ENCODE measurements at places on chromosomes 16 and 17.

DNA sequence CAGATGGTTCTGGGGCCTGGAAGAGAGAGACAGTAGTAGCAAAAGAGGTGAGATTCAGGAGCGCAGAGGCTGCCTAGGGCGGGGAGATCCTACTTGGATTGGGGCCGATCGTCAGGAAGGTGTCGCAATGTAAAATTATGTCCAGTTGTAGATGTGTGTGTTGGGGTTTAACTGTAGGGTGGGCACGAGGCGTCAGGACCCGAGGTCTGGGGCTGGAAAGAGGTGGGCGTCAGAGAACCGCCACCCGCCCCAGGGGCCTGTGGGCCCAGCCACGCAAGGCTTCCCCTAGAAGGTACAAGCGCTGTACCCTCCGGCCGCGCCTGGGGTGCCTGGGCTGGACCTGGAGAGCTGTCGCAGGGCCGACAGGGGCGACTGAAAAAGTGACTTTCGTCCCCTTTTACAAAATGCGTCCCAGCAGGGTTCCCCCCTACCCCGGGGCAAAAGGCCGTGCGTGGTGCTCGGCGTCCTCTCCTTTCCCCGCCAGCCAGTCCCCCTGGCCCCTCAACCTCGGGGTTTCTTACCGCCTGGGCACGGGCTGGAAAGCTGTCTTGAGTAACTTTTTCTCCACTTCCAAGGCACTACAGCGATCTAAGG is 2.8 kb downstream of the IRX3 start:
- DNase-seq: no peak

DNA sequence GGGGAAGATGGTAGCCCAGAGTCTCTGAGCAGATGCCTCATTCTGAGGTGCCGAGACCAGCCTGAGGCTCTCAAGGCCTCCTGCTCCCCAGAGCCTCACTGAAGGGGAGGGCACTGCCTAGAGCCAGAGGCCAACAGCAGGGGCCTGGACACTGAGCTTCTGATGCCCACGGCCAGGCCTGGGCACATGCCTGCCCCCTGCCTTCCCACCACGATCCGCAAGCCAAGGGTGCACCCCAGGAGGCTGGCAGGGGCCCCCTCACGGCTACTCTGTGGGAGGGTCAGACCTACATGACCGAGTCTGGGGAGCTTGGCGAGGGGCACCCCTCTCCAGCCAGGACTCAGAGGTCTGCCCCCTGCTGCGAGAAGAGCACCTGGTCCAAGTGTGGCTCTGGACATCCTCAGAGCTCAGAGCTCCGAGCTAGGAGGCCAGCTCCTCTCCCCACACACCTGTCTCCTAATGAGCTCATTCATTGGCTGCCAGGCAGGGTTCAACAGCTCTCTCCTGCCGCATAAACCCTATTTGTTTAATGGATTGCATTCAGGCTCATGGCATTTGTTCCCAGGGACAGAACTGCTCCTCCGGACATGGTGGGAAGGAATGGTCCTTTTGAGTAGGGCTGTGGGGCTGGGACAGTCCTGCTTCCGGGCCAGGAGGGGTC is 13.9 kb downstream of the OTOP3 start:
- DNase-seq: no peak

DNA sequence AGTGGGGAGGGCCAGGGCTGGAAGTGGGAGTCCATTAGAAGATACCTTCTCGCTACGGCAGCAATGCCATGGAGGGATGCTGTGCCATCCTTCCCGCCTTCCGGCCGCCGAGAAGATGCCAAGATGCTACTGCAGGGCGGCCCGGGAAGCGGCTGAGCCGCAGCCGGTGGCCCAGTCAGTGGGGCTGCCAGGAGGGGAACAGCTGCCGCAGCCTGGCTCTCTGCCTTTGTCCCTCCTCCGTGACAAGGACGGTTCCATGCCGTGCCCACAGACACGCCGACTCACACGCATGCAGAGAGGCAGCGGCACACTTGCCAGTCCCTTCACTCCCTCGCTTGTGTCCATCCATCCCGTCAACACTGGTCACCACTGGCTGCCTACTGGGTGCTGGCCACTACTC is 20.2 kb upstream of the NCBP3 start:
- no peak for DNase-seq

DNA sequence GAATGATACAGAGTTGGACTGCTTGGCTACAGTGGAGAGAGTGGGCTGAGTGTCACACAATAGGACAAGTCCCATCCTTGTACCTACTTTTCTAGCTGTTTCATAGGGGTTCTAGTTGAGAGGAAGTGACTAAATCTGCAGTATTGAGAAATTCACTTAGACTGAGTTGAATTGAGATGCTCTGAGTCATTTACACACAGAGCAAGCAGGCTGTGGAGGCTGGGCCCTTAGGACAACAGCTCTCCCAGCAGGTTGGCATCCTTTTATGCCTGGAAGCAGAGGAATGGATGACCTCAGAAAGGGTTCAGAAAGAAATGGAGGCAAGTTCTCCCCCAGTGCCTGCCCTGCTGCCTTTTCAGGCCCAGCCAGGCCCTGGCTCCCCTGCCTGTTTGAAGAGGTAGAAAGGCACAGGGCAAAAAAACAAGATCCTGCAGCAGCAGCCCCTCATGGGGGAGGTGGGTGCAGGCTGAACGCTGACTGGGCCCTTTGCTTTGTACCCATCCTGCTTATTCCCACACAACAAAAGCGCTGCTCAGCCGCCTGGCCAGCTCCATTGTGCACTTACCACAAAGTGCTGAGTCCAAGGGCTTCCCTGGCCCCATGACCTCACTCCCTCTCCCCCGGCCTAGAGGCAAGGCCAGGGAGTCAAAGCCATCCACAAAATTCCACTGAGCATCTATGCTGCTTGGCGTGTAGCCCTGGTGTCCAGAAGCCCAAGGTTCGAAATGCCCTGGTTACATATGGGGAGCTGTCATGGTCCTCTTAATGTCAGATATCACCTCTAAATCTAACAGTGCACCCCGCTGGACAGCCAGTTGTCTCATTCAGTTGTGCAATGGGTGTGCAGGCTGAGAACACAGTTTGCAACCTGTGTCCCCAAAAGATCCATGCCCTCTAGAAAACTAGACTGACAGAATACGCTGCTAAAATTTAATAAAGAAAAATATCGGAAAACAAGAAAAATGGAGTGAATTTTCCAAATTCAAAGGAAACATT is 5.4 kb upstream of the CRYBA1 start:
- DNase-seq: peak; percentile 96

DNA sequence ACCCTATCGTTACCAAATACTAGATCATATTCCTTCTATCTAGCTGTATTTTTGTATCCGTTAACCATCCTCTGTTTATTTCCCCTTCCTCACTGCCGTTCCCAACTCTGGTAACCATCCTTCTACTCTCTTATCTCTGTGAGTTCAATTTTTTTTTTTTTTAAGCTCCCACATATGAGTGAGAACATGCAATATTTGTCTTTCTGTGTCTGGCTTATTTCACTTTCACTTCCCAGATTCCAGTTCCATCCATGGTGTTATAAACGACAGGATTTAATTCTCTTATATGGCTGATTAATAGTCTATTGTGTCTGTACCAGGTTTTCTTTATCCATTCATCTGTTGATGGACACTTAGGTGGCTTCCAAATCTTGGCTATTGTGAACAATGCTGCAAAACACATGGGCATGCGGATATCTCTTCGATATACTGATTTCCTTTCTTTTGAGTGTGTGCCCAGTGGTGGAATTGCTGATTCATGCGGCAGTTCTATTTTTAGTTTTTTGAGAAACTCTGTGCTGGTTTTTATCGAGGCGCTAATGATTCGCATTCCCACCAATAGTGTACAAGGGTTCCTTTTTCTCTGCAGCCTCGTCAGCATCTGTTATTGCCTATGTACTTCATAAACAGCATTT is 599.6 kb downstream of the TMEM114 start:
- DNase-seq: no peak

- DNase-seq: peak; percentile 60
These were observed 41.8 kb downstream of the IL4R start for GRCh38 chr16:27355610-27356009.

GRCh38 chr17:13599864-13600263 is 1.9 kb downstream of the HS3ST3A1 start:
- no peak for DNase-seq

DNA sequence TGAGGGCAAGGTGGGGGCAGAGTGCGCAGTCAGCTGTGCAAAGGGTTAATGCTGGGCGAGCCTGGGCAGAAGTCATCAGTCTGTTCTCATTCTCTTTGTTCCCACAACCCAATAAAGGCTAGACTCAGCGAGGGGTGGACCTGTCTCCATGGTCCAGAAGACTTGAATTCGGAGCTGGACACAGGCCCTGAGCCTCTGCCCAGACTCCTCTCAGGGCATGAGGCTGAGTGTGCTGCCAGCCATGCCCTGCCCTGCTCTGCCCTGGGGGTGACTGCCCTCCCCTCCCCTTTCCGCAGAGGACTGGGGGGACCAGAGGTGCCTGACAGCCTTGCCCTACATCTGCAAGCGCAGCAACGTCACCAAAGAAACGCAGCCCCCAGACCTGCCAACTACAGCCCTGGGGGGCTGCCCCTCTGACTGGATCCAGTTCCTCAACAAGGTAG is 54.5 kb downstream of the MRC2 start:
- no peak for DNase-seq

DNA sequence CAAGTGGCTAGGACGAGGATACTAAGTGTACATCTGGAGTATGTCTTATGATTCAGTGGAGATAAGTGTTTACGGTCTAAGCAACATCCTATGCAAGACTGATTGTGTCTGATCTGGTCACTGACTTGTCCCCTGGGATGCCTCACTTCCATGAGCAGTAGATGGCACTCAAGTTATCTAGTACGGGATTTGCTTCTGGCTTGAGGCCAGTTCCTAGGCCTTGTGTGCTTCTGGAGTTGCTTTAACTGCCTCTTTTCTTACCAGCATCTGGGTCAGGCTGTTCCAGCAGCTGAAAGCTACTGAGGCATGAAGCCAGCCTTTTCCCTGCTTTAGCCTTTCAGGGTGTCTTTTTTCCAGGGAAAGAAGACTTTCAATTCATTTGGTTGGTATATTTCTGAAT is 23.0 kb downstream of the SUPT6H start:
- DNase-seq: peak; percentile 49

DNA sequence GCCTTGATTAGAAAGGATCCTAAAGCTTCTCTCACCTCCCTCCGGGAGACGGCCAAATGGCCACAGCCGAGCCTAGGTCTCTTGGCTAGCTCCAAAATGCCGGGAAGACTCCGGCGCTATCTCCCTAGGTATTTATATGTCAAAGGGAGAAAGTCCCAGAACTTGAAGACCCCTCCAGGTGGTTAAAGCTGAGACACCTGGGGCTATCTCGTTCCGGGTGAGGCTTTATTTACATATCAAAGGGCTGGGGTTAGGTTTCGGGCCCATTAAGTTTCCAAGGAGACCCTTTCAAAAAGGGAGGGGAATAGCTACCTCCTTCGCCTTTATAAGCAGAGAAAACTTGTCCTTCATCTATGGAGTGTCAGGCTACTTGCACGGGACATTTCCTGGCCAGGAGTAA is 70.9 kb upstream of the KIFC3 start:
- no peak for DNase-seq

DNA sequence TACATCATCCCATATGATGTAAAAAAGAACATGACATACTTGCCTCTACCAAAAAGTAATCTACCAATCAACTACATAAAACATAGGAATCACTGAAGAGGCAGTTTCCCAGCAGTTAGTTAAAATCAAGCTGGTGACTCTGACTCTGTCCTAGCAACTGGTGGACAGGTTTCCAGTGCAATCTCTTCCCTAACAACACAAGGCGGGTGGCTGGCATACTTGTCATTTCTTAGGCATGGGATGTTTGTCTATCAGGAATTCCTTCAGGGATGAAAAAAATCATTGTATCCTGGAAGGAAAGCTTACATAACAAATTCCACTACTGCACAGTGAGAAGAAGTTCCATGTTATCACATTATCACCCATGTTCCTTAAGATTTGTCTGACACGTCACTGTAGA is 50.9 kb downstream of the HELZ start:
- DNase-seq: peak; percentile 61

DNA sequence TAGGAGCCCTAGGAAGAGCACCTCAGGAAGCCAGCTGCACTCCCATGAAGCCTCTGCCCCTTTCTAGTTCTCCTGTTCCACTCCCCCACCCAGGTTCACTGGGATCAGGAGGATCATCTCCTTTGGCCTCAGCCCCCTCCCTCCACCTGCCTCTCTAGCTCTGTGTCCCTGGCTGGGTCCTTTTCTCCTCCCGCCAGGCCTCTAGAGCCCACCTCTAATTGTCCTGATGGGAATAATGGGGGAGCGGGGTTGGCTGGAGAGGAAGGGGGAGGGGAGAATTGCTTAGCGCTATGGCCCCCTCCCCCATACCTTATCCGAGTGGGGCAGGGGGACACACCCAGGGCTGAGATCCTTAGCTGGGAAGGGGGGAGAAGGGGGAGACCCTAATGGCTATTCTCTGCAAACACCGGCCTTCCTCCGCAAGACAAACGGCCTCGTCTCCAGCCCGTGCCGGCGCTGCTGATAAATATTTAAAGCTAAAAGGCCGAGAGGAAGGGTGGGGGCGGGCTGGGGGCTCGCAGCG is 997 bp downstream of the HOXB7 start:
- no peak for DNase-seq

DNA sequence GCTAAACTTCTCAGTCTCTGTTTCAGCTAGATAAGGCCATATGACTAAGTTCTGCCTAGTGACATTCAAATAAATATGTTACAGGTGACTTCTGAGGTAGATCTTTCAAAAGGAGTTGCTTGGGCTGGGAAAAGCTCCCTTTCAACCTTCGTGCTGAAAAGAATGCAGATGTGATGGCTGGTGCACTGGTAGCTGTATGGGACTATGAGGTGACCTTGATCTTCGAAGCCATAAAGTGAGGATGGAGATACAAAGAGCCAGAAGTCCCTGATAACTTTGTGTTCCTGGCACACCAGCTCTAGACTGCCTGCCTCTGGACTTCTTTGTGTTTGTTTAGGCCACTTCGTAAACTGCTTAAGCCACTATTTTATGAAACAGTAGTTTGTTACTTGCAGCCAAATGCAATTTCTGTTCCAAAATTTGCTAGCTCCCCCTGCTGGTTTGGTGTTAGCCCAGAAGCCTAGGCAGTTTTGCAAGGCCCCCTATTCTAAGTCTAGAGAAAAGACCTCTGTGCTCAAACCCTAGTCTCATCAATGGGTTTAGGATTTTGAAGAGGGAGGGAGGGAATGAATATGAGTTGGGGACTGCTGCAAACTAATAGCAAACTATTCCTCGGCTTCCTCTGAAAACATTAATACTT is 23.3 kb upstream of the ERCC4 start:
- DNase-seq: peak; percentile 8

DNA sequence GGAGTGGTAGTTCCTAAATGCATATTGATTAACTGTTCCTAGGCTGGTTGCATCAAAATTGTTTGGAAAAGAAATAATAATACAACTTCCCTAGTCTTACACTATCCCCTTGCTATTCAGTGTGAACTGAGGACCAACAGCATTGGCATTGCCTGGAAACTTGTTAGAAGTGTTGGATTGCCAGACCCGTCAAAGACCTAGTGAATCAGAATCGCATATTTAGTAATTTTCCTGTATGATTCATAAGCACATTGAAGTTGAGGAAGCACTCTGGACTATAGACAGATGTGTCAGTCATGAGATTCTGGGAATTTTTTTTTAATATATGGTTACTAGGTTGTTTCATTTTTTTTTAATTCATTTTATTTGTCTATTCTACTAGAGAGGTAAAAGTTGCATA is 34.7 kb upstream of the KCNJ16 start:
- peak; percentile 44 for DNase-seq

GRCh38 chr17:26773189-26774188 is 520.4 kb upstream of the WSB1 start:
- no peak for DNase-seq

- no peak for DNase-seq
These were observed 159.1 kb downstream of the SDK2 start for GRCh38 chr17:73485130-73485529.
